ENCODE measurements at places on chromosomes 3 and 15.

DNA sequence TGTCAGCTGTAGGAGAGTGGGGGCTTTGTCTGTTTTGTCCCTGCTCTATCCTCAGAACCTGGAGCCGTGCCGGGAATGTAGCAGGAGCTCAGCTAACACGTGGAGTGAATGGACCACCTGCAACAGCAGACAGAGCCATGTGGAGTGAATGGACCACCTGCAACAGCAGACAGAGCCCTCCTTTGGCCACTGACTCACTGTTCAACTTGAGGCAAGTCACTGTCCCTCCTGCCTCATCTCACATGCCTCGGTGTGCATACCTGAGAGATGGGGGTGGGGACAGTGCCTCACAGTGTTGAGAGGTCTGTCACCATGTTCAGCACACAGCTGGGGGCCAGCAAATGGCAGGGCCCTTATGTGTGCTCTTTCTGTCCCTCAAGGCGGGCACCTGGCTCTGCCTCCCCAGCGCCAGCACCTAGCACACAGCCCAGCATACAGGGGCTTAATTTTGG lies 27.9 kb downstream of the FEM1B start:
- DNase-seq: no peak

- DNase-seq: no peak
Observed at GRCh38 chr15:73921254-73921925, 4.9 kb upstream of the LOXL1 start.

DNA sequence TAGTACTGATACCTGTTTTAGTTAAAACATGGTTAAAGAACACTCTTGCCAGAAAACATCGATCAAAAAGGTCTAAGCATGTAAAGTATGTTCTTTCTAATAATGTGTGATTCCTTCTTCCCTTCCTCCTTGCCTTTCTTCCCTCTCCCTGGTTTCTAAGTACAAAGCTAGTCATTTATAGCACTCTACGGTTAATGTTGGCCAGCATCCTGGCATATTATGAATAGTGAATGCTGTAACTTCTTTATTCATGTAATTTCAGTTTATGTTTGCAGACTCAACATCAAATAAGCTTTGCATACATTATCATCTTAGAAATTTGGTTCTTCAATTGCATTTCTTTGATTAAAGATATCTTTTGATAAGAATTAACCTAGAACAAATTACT lies 27.1 kb downstream of the P2RY12 start:
- no peak for DNase-seq

- no peak for DNase-seq
Observed at GRCh38 chr3:130260918-130261317, 84.6 kb upstream of the COL6A5 start.

DNA sequence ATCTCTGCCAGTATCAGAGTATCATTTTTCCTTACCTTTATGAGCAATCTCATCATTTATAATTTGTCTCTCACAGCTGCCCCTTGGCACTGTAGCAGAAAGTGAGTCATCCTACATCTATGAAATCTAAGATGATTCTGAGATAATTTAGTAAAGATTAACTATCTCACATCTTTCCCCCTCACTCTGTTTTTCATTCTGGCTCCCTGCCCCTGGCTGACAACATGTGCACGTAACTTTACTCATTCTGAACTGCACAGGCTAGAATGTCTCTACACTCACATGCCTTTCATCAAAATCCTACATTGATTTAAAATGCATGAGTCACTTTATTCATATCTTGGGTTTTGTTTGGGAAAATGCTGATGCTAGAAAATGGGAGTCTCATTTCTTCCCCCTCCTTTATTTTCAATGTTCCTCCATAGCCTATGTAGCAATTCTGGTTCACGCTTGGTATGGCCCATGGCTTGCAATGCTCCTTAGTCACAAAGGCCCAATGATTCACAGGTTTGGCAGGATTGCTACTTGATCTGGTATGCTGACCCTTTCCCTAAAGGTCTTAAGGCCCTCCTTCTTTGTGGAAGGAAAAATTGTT lies 838.5 kb downstream of the TUSC7 start:
- no peak for DNase-seq

DNA sequence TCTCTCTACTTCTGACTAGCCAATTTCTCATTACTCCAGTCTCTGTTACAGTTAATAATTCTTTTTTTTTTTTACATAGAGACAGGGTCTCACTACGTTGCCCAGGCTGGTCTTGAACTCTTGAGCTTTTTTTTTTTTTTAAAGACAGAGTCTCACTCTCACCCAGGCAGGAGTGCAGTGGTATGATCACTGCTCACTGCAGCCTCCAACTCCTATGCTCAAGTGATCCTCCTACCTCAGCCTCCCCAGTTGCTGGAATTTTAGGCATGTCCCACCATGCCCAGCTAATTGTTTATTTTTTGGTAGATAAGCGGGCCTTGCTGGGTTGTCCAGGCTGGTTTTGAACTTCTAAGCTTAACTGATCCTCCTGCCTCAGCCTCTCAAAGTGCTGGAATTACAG lies 13.6 kb downstream of the IP6K1 start:
- no peak for DNase-seq
